Activated CD8-positive, alpha-beta memory T cell treated with anti-CD3 and anti-CD28 coated beads, Interleukin-2, amount 50 U/mL, for 4 hours (primary cell): ENCODE measurements at places on chromosomes 3 and 15.
A peak's percentile ranks its signal among the peaks of the same experiment; 100 is the strongest.

- no peak for DNase-seq
These were observed 3.8 kb downstream of the CX3CR1 start for GRCh38 chr3:39275963-39276593.

- no peak for DNase-seq
These were observed 55.5 kb downstream of the FNDC3B start for GRCh38 chr3:172094621-172095557.

- DNase-seq = no peak
These were observed 16.1 kb upstream of the TM4SF1 start for GRCh38 chr3:149393345-149394160.

- DNase-seq = peak; percentile 72
These were observed 118.7 kb upstream of the SMAD3 start for GRCh38 chr15:66946578-66947164.

DNA sequence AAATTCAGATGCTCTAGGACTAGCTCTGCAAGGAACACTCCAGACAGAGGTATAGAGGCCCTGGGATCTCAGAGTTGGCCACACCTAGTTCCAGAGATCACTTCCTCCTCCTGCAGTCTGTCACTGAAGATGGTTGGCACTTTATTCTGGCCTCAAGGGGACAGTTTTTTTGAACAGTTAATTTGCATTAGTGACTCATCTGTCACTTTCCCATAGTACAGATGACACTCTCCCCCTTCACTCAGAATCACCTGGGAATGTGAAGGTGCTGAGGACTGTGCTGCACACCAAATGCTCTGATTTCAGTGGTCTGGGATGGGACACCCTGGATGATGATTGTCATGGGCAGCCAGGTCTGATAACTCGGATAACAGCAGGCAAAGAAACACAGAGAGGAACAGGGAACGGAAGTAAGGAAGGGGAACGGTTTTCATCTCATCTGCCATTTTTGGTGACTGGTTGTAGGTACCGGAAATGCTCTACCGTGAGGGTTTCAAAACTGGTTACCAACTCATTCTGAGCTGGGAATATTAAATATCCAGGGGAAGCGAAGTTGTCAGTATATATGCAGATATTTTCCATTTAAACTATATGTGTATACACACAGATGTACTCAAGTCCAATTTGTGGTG lies 232.5 kb upstream of the ST8SIA2 start:
- no peak for DNase-seq

GRCh38 chr3:124837730-124838186 lies 49.4 kb downstream of the ITGB5 start:
- DNase-seq = no peak

GRCh38 chr3:175186511-175186910 lies 327.4 kb downstream of the NAALADL2 start:
- no peak for DNase-seq

DNA sequence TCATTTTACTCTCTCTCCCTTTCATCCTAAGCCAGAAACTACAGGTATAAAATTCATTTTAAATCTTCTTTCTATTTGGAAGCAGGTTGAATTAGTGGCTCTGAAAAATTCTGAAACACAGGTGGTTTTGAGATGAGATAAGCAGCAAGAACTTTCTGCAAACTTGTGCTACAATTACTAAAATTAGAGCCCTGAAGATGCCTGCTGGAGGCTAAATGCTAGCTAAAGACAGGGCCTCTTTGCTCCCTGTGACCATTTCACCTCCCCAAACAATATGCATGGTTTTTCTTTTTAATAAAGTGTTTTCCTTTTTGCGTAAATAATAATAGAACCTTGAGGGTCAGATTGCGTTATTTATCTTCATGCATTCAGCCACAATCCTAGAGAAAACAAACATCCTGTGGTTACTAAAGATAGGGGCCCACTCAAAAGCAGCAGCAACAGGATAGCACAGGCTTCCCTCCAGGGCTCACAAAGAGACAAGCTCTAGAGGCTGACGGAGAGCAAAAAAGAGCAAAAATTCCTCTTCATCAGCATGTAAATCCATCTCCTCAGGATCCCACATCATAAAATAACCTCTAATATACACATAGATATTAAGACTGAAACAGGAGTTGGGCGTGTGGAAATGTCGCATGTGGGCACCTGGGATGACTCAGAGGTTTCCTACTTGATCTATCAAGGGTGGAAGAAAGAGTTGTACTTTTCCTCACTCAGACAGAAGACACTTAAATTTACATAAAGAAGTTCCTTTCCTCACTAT lies 26.5 kb upstream of the CP start:
- no peak for DNase-seq
